Heart left ventricle (tissue), 16 donors: ENCODE measurements at places on chromosomes 3 and 15. TPM values are rescaled to one million over a fixed set of nuclear protein-coding genes. Genes with fewer than 3 reads are reported as not detected.

The XYLB gene
- 0.42 TPM for polyA plus RNA-seq

The NR2E3 gene
- polyA plus RNA-seq, result 0.11 TPM

The TMEM42 gene
- 9.4 TPM for polyA plus RNA-seq

The NDN gene
- polyA plus RNA-seq, result 12.2 TPM

The SPINK8 gene
- polyA plus RNA-seq, result not detected

The PDZRN3 gene
- polyA plus RNA-seq, result 49.2 TPM

The SAXO2 gene
- polyA plus RNA-seq, result 1.6 TPM

The DUOXA2 gene
- polyA plus RNA-seq, result 0.03 TPM

The CD86 gene
- polyA plus RNA-seq, result 0.38 TPM
